ENCODE measurements at places on chromosomes 7 and 10.

GRCh38 chr10:127802531-127803095 is 65.6 kb downstream of the FOXI2 start:
- DNase-seq: no peak

GRCh38 chr7:93211228-93211818 is 14.9 kb downstream of the HEPACAM2 start:
- no peak for DNase-seq

GRCh38 chr7:27344471-27344870 is 101.9 kb downstream of the EVX1 start:
- DNase-seq: no peak

DNA sequence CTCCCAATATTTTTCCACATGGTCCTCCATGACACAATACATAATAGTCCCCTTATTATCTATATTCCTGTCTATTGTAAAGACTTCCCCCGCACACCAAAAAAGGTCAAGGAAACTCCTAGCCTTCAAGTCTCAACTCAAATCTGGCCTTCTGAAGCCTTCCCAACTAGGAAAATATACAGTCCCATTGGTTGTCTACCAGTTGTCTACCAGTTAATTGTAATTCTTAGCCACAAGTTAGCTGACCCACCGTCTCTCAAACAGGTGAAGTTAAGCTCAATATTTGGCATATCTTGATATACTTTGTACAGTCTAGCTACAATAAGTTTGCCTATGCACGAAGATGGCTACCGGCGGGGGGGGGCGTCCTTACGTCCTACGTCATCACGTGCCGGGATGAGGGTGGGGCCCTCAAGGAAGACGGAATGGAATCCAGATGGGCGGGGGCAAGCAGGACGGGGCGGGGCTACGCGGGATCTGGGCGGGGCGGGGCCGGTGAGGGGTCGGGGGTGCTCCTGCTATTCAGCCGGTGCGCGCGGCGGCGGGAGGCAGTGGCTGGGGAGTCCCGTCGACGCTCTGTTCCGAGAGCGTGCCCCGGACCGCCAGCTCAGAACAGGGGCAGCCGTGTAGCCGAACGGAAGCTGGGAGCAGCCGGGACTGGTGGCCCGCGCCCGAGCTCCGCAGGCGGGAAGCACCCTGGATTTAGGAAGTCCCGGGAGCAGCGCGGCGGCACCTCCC is at the start of gene AHR:
TSS of gene AHR (plus strand) at position 551 of the 738 bp plus-strand sequence. CDS start 613 bp downstream, outside the sequence.
- no peak for DNase-seq

- DNase-seq: no peak
Observed at GRCh38 chr10:7952266-7952665, 102.2 kb upstream of the GATA3 start.

DNA sequence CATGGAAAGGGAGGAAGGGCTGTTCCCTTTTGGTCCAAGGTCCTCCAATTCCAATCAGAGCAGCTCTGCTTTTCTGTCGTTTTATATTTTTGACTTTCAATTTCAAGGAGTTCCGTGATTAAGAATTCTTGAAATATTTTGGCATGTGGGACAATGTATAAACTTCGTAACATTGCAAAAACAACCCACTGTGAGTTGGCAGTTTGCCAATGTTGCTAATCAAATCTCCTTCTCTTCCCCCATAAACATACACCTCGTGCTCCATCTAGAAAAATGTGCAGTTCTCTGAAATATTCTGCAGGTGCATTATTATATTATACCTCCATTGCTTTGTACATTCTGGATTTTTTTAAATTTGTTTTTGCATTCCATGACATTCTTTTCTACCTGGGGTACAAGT is 49.8 kb downstream of the POU6F2 start:
- no peak for DNase-seq

GRCh38 chr10:74056050-74056818 is 58.3 kb downstream of the VCL start:
- DNase-seq: no peak

- DNase-seq: no peak
Observed at GRCh38 chr10:67107670-67108069, 181.8 kb downstream of the LRRTM3 start.

- DNase-seq: no peak
Observed at GRCh38 chr10:132392184-132392800, 4.7 kb upstream of the PWWP2B start.

DNA sequence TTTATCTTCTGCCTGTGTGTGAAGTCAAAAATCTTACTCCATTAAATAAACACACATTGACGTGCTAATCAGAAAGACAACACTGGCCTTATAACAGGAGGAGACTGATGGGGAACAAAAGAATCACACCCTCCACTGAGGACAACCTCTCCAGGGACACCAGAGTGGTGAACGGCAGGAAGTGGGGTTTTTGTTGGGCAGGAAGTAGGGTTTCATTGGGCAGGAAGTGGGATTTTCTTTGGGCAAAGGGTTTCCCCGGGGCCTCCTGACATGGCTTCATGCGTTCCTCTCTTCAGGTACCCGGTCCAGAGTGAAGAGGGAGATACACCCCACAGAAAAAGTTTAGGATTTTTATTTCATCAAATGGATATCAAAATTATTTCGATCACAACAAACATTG is 30.6 kb downstream of the ADARB2 start:
- DNase-seq: no peak

GRCh38 chr10:98748298-98748697 is 301.6 kb upstream of the HPS1 start:
- no peak for DNase-seq

- no peak for DNase-seq
Observed at GRCh38 chr10:24215196-24215595, 6.3 kb downstream of the KIAA1217 start.

DNA sequence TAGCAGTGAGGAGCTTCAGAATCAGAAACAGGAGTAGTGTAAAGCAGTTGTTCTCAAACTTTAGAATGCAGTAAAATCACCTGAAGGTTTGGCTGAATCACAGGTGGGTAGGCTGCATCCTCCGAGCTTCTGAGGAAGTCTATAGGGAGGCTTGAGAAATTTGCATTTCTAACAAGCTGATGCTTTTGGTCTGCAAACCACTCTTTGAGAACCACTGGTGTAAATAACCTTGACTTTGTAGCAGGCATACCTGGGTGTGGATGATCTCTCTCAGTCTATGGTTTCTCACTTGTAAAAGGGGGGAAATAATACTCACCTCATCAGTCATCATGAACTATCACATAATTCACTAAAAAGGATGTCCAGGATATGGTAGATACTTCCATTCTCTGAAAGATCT is 118.1 kb downstream of the SRI start:
- DNase-seq: no peak

GRCh38 chr7:77858278-77858677 is 59.7 kb downstream of the PHTF2 start:
- DNase-seq: no peak

GRCh38 chr10:117138838-117139580 is 939 bp upstream of the VAX1 start:
- DNase-seq: no peak

- DNase-seq: peak; percentile 16
Observed at GRCh38 chr10:11742009-11742778, at the start of gene ECHDC3. Gene ECHDC3, plus strand, starts transcription at chr10:11742382. Its CDS starts 195 bp downstream, at chr10:11742577.

- no peak for DNase-seq
Observed at GRCh38 chr7:78139335-78139734, 340.8 kb downstream of the PHTF2 start.

DNA sequence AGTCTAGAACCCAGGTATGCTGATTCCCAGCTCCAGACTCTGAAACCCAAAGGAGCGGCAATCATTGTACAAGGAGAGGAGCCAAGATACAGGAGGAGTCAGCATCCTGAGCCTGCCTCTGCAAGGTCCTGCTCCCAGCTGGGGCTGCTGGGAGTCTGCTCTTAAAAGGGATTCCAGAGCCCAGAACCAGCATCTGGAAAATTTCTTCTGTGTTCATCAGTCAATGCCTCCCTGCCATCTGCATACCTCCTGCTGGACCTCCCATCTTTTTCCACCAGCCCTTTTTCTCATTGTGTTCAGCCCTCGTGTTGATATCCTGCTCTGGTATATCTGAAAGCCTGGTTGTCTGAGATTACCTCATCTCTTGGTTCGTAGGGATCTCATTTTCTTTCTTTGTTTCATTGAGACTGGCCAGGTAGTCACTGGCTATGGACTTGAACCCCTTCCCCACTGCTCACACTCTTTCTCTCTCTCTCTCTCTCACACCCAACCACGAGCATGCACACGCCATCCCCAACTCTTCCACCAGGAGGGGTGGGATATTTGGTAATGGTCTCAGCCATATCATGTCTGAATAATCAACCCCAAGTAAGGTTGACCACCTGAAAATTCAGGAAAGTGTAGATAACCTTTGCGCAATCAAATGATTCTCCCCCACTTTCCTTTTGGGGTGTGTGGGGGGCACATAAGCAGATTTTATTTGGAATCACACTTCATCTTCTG is 608.8 kb downstream of the LRMDA start:
- no peak for DNase-seq

DNA sequence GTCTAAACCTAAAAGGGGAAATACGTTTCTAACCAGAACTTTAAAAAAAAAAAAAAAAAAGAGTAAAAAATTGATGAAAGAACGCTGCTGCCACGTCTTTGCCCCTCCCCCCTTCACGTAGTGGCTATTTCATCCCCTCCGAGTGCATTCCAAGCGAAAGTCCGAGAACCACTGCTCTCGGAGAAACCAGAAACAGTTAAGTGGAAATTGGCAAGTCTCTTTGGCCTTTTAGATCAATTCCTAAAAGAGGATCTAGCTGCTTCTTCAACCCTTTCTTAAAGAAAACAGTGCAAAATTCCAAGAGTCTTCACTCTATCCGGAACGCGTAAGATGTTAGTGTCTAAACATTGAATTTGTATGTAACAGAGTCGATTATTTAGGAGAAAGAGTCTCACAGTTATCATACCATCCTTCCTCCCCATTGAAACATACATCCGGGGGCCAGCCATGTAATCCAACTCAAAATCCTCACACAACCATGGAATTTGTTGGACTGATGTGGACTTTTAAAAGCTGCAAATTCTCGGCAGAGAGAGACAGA is 1.1 kb downstream of the P4HA1 start:
- no peak for DNase-seq

DNA sequence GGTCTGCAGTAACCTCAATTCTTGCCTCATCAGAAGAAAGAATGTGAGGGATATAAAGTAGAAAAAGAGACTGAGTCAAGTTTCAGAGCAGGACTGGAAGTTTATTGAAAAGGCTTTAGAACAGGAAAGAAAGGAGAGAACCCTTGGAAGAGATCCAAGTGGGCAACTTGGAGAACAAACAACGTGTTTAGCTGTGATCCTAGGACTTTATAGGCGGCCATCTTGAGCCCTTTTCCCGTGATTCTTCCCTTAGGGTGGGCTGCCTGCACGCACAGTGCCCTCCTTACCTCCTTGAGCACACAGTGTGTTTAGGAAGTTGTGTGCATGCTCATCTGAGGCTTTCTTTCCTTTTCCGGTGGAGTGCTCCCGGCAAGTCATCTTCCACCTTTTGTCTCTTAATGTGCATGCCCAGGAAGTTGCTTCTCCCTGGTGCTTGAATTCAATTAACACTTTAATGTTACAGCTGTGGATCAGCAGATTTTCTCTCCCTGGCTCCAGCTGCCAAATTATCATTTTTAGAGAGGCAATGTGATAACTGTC is 59.8 kb downstream of the ENTPD1 start:
- no peak for DNase-seq

DNA sequence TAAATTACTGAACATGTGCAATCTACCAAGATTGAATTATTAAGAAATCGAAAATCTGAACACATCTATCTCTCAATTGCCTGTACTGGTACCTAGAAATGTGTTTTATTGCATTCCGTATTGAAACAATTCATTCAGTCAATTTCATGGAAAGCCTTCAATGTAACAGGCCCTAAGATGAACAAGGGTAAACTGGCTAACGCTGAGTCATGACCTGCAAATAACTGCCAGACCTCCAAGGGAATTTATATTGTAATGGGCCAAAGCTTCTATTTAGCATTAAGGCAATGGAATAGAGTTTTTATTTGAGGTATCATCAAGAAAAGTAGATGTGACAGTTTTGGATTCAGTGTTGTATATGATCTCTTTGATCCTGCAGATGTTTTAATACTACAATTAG is 49.9 kb upstream of the CD36 start:
- no peak for DNase-seq

- no peak for DNase-seq
Observed at GRCh38 chr10:22433875-22434274, 88.6 kb downstream of the SPAG6 start.

- DNase-seq: no peak
Observed at GRCh38 chr7:158646766-158647474, 57.7 kb downstream of the NCAPG2 start.

DNA sequence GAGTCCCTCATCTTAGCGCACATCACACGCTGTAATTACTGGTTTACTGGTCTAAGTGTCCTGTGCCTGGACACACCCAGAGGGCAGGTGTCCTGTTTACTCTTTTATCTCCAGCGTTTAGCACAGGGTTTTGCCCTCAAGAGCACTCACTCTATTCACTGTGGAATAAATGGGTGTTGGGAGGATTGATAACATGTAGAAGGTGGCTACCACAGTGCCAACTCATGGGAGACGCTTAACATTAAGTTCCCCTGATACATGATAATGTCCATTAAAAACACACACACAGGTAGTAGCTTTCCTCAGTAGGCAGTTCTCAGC is 96.1 kb upstream of the EFCAB10 start:
- DNase-seq: no peak

DNA sequence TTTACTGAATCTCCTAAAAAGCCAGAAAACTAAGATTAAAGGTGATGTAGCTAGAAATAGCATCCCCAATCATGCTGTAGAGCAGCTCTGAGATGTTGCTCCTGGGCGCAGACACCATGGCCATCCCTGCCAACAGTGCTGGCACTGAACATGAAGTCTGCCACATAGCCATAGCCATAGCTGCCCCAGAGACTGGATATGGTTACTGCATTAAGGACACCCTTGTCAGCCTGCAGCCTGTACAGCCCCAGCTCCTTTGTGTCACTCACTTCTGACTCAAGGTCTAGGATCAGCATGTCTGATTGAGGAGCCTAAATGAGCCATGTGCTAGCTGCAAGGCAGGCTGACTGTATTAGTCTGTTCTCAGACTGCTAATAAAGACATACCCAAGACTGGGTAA is 284.6 kb downstream of the RPS24 start:
- DNase-seq: no peak

- no peak for DNase-seq
Observed at GRCh38 chr10:62794306-62794705, 10.2 kb upstream of the ADO start.
